ENCODE measurements at places on chromosomes 7 and 10. TPM values are rescaled to one million over a fixed set of nuclear protein-coding genes. Genes with fewer than 3 reads are reported as not detected.

Gene TMEM196
- total RNA-seq = not detected

Gene GBX1
- not detected for total RNA-seq

Gene ACTL6B
- not detected for total RNA-seq

Gene TBC1D12
- 30.0 TPM for total RNA-seq

Gene FAM170B
- total RNA-seq = not detected

Gene ENTPD1
- 33.0 TPM for total RNA-seq

Gene KIF20B
- total RNA-seq = 4.8 TPM

Gene ACBD7
- total RNA-seq = 12.0 TPM

Gene SEMA3E
- 3.5 TPM for total RNA-seq

Gene CFAP43
- total RNA-seq = 4.3 TPM

Gene MKI67
- 5.7 TPM for total RNA-seq

Gene CYCS
- total RNA-seq = 25.6 TPM

Gene HMX2
- total RNA-seq = not detected

Gene JCAD
- total RNA-seq = 40.8 TPM

Gene ITGA8
- total RNA-seq = 3.1 TPM

Gene PDCD11
- total RNA-seq = 23.7 TPM

Gene CYP17A1
- total RNA-seq = not detected

Gene NCF1
- 3.5 TPM for total RNA-seq

Gene ACSM6
- not detected for total RNA-seq

Gene ATAD1
- 45.9 TPM for total RNA-seq

Gene FAM131B
- total RNA-seq = 1.8 TPM

Gene OR6V1
- not detected for total RNA-seq

Gene SLC16A9
- total RNA-seq = 0.44 TPM

Gene OIT3
- total RNA-seq = not detected

Gene FAM107B
- 21.0 TPM for total RNA-seq

Gene TBRG4
- 32.3 TPM for total RNA-seq

Data from tibial nerve (tissue), 4 donors.